ENCODE measurements at places on chromosomes 11 and 22.

DNA sequence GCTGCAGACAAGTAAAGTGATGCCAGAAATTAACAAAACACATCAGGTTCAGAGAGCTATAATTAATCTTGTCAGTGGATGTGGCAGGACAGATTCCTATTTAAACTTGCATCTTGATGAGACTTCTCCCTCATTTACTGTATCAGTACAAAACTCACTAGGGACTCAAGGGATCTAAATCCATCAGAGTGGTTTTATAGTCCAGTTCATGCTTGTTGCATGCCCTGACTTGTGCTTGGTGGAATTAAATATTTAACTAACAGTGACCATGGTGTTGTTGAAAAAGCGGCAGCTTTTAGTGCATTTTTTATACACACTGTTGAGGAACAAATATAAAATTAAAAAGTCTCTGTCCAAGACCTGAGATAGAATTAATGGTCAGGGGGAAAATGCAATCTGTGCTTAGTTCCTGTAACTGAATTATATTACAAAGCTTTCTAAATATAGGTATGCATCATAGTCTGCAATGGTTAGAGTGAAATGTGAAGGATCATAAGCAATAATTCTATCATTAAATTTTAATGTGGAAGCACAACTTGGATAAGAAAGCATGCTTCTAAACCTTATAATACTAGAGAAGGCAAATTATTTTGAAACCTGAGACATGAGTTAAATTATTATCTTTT lies 1475.5 kb upstream of the TENM4 start:
- no peak overlapping the region for H3K27ac ChIP-seq
- no peak overlapping the region for H3K4me3 ChIP-seq

GRCh38 chr11:17646451-17647145 lies 72.8 kb upstream of the MYOD1 start:
- no peaks in the 10 kb centered on the region for H3K27me3 ChIP-seq
- DNase-seq: no peak
- no peaks in the 10 kb centered on the region for H3K4me1 ChIP-seq
- H3K27ac ChIP-seq: no peak overlapping the region
- no peaks in the 10 kb centered on the region for H3K36me3 ChIP-seq

- H3K4me1 ChIP-seq: no peaks in the 10 kb centered on the region
- no peak overlapping the region for H3K27ac ChIP-seq
- no peaks in the 10 kb centered on the region for H3K27me3 ChIP-seq
- no peaks in the 10 kb centered on the region for H3K36me3 ChIP-seq
- no peak for DNase-seq
These were observed 14.6 kb downstream of the KCNJ1 start for GRCh38 chr11:128852327-128853023.

DNA sequence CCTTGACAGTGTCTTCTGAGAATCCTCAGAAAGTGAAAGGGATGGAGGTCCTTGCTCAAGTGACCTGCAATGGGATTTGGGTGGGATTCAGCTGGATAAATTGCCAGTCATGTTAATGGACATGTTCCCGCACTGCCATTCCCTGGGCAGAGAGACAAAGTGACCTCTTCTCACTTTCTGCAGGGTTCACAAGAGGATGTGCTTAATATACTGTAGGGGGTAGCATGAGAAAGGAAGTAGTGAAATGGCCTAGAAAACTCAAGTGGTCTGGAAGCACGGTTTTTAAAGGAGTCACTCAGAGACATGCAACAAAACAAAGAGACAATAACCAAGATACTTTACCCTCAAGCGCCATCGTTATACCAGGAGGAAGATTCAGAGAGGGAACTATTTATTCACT lies 70.2 kb downstream of the NELL1 start:
- no peak overlapping the region for H3K4me3 ChIP-seq
- DNase-seq: no peak
- H3K27ac ChIP-seq: no peak overlapping the region
- H3K36me3 ChIP-seq: no peaks in the 10 kb centered on the region

DNA sequence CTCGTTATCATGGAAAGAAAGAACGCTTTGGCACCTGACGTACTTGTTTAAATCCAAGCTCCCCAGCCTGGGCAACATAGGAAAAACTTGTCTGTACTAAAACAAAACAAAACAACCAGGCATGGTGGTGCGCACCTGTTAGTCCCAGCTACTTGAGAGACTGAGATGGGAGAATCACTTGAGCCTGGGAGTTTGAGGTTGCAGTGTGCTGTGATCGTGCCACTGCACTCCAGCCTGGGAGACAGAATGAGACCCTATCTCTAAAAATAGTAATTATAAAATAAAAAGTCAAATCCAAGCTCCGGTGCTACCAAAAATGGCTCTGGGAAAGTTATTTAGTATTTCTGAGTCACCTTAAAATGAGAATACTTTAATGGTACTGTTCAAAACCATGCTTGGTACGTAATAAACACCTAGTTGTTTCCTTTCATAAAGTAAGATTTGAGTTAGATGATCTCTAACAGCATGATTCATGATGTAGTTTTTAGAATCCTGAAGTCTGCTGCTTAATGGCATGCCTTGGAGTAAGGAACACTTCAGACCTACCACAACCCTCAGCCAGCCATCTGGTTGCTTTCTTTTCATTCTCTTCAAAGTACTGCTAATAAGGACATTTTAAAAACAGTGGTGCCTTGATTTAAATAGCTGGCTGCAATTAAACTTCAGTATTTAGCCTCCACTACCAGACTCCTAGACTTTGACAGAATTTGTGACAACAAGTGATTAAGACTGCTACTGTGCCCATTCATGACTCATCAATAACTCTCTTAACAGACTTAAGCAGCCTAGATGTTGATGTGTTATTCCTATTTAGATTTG lies 8.4 kb downstream of the PPME1 start:
- DNase-seq: no peak
- no peaks in the 10 kb centered on the region for H3K36me3 ChIP-seq
- H3K4me3 ChIP-seq: no peak overlapping the region
- H3K27me3 ChIP-seq: no peaks in the 10 kb centered on the region

- H3K27ac ChIP-seq: no peak overlapping the region
- H3K27me3 ChIP-seq: peaks cover 22% of the 10 kb centered on the region
- H3K4me1 ChIP-seq: no peaks in the 10 kb centered on the region
- H3K4me3 ChIP-seq: no peak overlapping the region
- no peak for DNase-seq
These were observed 126.4 kb upstream of the SYT13 start for GRCh38 chr11:45412521-45412920.

- H3K27me3 ChIP-seq: no peaks in the 10 kb centered on the region
- H3K36me3 ChIP-seq: no peaks in the 10 kb centered on the region
- H3K4me1 ChIP-seq: no peaks in the 10 kb centered on the region
- H3K4me3 ChIP-seq: no peak overlapping the region
- no peak overlapping the region for H3K27ac ChIP-seq
These were observed 116.5 kb downstream of the AASDHPPT start for GRCh38 chr11:106193956-106194355.

DNA sequence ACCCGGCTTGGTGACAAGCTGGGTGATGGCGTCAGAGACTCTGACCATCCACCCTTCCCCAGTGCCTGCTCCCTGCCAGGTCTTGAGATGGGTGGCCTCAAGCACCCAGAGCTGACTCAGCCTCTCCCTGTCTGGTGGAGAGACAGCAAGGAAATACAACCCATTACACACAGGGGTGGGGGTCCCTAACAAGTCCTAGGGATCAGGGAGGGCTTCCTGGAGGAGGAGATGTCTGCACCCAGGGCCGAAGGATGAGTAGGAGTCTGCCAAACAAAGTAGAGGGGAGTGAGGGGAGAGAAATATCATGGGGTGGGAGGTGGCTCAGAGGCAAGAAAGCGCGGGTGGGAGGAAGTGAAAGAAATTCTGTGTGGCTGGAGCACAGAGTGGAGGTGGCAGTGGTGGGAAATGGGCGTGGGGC lies 6.8 kb downstream of the MAFF start:
- no peak overlapping the region for H3K4me3 ChIP-seq
- no peaks in the 10 kb centered on the region for H3K27me3 ChIP-seq
- no peaks in the 10 kb centered on the region for H3K36me3 ChIP-seq
- peaks cover 13% of the 10 kb centered on the region for H3K4me1 ChIP-seq

- no peaks in the 10 kb centered on the region for H3K36me3 ChIP-seq
- no peaks in the 10 kb centered on the region for H3K27me3 ChIP-seq
- DNase-seq: no peak
- no peaks in the 10 kb centered on the region for H3K4me1 ChIP-seq
These were observed 65.7 kb upstream of the DDI1 start for GRCh38 chr11:103970701-103971249.

- H3K4me1 ChIP-seq: peaks cover 56% of the 10 kb centered on the region
- H3K27ac ChIP-seq: no peak overlapping the region
- no peak overlapping the region for H3K4me3 ChIP-seq
- no peak for DNase-seq
These were observed 110.1 kb downstream of the RPL27A start for GRCh38 chr11:8792710-8793109.

GRCh38 chr11:6889835-6890234 lies 2.5 kb downstream of the OR2D2 start:
- DNase-seq: no peak
- H3K4me1 ChIP-seq: peaks cover under 1% of the 10 kb centered on the region
- no peaks in the 10 kb centered on the region for H3K27me3 ChIP-seq
- no peak overlapping the region for H3K27ac ChIP-seq
- no peak overlapping the region for H3K4me3 ChIP-seq

GRCh38 chr22:45887202-45888131 lies 89.5 kb downstream of the WNT7B start:
- H3K27ac ChIP-seq: no peak overlapping the region
- H3K36me3 ChIP-seq: no peaks in the 10 kb centered on the region
- no peak overlapping the region for H3K4me3 ChIP-seq
- peaks cover 65% of the 10 kb centered on the region for H3K27me3 ChIP-seq
- DNase-seq: no peak
- H3K4me1 ChIP-seq: no peaks in the 10 kb centered on the region

DNA sequence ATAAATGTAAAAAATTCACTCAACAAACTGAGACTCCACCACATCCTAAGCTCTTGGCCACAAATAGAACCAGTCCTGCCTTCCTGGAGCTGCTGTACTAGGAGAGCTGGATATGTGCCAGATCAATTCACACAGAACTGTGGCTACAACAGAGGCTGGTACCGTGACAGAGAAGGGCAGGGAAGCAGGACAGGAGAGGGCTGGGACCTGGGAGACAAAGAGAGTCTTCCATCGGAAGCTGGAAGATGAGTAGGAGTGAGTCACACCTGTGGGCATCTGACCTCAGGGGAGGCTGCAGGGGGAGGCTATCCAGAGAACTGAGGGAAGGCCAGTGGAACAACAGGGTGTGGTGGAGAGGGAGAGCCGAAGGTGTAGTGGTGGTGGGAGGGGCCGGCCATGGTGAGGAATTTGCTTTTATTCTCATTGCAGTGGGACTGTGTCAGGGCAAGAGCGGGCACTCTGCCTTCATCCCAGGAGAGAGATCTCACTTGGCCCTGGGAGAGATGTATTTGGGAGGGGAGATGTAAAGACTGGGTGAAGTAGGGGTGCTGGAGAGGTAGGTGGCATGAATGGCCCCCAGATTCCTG lies 1.9 kb upstream of the LTBP3 start:
- DNase-seq: no peak
- 0 out of 2 replicates have a peak, but pooled peaks cover 5% of the 10 kb centered on the region for H3K4me1 ChIP-seq
- H3K27me3 ChIP-seq: no peaks in the 10 kb centered on the region
- H3K36me3 ChIP-seq: no peaks in the 10 kb centered on the region
- no peak overlapping the region for H3K4me3 ChIP-seq

DNA sequence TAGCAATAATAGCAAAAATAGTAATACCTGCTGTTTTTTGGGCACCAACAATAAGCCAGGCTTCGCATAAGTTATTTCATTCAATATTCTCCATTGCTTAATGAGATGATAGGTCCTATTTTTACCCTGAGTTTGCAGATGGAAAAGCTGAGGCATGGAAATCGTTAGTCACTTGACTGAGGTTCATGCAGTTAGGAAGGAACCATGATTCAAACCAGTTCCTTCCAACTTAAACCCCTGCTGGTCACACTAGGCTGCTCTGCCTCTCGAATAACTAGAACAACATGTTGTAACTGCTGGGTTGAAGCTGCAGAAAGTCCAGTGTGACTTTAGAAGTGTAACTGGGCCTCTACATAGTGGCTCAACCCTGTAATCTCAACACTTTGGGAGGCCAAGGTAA lies 69.3 kb downstream of the SEZ6L start:
- H3K27me3 ChIP-seq: peaks cover 84% of the 10 kb centered on the region
- no peaks in the 10 kb centered on the region for H3K36me3 ChIP-seq
- H3K4me3 ChIP-seq: no peak overlapping the region

GRCh38 chr11:26696330-26696729 lies 25.5 kb downstream of the SLC5A12 start:
- H3K27me3 ChIP-seq: no peaks in the 10 kb centered on the region
- no peaks in the 10 kb centered on the region for H3K4me1 ChIP-seq
- H3K27ac ChIP-seq: no peak overlapping the region
- H3K4me3 ChIP-seq: no peak overlapping the region

- H3K4me1 ChIP-seq: no peaks in the 10 kb centered on the region
- no peaks in the 10 kb centered on the region for H3K27me3 ChIP-seq
- H3K27ac ChIP-seq: no peak overlapping the region
- no peak overlapping the region for H3K4me3 ChIP-seq
- DNase-seq: no peak
These were observed 589.5 kb downstream of the OPCML start for GRCh38 chr11:132942611-132943356.

- no peaks in the 10 kb centered on the region for H3K27me3 ChIP-seq
- H3K27ac ChIP-seq: no peak overlapping the region
- no peak for DNase-seq
These were observed 84.9 kb downstream of the CSTPP1 start for GRCh38 chr11:47021527-47021818.
